ENCODE measurements at places on chromosomes 2 and 18.

DNA sequence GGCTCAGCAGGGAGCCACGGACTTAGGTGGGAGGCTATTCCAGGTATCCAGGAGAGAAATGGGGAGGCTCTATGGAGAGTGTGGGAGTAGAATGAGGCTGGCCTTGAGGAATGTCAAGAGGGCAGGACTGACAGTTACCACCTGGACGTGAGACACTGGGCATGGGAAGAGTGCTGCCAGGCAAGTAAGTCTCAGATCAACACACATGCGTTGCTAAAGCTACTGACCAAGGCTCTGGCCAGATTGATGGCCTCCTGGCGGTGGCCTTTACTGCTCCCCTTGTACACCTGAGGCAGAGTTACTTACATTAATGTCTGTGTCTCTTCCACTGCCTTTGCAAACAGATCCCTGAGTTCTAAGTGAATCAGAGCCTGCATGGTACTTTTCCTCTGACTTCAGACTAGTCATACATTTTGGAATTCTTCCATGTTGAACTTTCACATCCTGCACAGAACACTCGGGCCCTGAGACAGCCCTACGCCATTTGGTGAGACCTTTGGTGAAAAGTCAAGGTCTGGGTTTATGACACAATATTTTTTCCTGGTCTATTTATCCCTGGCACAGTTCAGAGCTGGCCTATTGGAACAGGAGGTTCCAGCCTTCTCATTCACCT lies 398.8 kb upstream of the TRIB2 start:
- DNase-seq, result no peak

DNA sequence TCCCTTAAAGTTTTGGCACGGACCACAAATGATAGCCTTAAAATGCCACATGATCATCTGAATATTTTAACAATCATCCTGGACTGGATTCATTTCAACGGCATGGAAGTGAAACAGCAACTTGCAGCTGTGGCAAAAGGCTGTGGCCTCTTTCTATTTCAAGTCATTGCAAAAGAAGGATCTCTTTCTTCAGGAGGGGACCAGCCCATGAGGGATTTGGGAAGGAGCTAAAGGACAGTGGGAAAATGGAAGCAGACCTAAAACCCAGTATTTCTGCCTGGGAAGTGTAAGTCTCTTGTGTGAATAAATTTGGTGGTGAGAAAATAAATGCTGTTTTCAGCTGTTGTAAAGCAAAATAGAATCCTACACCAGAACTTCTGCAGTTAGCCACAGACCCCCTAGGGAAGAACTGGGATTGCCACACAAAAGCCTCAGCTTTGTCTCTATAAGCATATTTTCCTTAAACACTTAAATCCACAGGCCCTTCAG lies 107.3 kb upstream of the ZFP36L2 start:
- peak; percentile 69 for DNase-seq

GRCh38 chr2:238670111-238670585 lies 177.7 kb upstream of the TWIST2 start:
- DNase-seq, result no peak

- DNase-seq, result no peak
Measured at GRCh38 chr2:6308986-6309385, 556.7 kb downstream of the CMPK2 start.

GRCh38 chr18:5975111-5976002 lies 80.0 kb upstream of the TMEM200C start:
- DNase-seq, result no peak
